ENCODE measurements at places on chromosomes 5 and 9.

- DNase-seq: no peak
Observed at GRCh38 chr5:116862632-116863455, 288.2 kb upstream of the SEMA6A start.

DNA sequence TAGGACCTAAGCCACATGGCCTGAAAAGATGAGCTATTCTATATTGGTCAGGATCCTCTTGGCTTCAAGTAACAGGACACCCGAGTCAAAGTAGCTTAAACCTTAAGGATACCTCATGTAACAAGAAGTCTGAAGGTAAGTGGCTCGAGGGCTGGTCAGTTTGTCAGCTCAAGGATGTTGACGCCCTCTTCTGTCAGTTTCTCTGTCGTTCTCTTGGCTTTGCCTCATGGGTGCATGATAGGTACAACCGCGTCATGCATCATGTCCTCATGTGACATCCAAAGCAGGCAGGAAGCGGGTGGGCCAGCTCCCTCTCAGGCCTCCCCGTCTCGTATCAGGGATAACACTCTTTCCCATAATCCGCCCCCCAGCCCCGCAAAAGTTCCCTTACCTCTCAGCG, 22.1 kb upstream of the TCERG1 start:
- no peak for DNase-seq

- no peak for DNase-seq
Observed at GRCh38 chr9:135038331-135038730, 49.1 kb upstream of the OLFM1 start.

DNA sequence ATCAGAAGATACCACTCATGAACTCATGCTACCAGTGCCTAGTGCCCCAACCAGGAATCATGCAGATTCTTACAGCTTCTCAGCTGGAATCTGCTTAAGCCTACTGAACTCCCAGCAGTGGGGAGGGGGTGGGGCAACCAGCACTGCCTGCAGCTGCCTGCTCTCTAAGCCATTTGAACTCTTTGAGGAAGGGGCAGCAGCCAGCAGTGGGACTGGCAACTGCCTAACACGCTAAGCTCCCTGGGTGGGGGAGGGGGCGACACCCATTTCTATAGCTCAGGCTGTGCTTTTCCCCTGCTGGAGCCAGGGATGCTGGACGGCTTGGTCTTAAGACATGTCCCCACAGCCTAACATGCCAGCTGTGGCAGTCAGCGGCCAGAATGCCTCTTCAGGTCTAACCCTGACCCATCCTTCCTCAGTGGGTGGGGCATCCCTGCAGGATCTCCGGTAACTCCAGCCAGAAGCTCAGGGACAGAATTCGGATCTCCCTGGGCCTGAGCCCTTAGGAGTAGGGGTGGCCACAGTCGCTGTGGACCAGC, 889.7 kb downstream of the CDH9 start:
- DNase-seq: no peak

DNA sequence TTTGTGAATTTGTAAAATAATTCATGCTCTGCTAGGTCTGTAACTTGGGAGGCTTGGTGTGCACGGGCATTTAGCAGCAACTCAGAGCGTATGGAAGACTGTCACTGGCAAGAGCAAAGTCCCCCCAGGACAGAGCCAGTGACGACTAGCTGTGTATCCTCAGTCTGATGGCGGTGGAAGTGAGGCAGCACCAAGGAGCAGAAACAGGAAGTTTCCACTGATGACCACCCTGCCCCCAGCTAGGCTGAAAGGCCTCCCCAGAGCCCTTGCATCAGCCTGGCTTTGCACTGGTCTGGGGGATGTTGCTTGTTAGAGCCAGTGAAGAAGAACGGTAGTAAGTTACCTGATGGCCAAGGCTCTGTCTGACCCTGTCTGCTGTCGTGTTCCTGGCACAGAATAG, 66.8 kb upstream of the ABL1 start:
- no peak for DNase-seq

DNA sequence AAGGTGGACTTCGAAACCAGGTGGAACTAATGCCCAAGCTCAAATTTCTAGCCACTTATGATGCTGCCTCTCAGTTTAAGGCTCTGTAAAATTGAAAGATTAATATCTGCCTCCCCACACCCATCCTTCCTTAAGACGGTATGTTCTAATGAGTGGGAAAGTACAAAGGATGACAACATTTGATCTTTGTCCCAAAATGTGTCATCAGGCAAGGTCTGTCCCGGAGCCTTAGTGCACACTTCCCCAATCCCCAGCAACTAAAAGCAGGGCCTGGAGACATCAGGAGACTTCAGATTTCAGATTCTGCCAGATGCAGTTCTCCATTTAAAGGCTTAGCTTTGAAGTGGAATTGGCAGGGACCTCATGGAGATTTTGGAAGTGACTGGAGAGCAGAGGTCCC, 316.5 kb downstream of the ASTN2 start:
- DNase-seq: no peak

GRCh38 chr9:1462626-1463308, 412.6 kb downstream of the DMRT2 start:
- no peak for DNase-seq

- DNase-seq: no peak
Observed at GRCh38 chr5:55031492-55031891, 7.4 kb downstream of the GZMK start.

- no peak for DNase-seq
Observed at GRCh38 chr5:129217179-129217578, 122.6 kb downstream of the ISOC1 start.

DNA sequence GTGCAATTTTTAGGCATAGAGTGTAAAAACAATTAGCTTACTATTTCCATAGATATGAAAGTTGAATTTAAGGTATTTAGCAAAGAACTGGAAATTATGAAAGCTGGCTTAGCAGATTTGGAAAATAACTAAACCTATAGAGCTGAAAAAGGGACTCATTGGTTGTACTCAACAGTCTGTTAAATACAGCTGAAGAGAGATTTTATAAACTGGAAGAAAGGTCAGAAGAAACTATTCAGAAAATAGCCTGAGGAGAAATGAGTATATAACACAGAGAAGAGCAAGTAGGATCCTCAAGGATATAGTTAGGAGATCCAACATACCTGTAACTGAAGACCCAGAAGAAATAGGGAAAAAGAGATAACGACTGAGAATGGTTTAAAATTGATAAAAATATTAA, 97.6 kb upstream of the SLIT3 start:
- no peak for DNase-seq

GRCh38 chr5:173645890-173646574, 29.6 kb upstream of the BOD1 start:
- DNase-seq: no peak

DNA sequence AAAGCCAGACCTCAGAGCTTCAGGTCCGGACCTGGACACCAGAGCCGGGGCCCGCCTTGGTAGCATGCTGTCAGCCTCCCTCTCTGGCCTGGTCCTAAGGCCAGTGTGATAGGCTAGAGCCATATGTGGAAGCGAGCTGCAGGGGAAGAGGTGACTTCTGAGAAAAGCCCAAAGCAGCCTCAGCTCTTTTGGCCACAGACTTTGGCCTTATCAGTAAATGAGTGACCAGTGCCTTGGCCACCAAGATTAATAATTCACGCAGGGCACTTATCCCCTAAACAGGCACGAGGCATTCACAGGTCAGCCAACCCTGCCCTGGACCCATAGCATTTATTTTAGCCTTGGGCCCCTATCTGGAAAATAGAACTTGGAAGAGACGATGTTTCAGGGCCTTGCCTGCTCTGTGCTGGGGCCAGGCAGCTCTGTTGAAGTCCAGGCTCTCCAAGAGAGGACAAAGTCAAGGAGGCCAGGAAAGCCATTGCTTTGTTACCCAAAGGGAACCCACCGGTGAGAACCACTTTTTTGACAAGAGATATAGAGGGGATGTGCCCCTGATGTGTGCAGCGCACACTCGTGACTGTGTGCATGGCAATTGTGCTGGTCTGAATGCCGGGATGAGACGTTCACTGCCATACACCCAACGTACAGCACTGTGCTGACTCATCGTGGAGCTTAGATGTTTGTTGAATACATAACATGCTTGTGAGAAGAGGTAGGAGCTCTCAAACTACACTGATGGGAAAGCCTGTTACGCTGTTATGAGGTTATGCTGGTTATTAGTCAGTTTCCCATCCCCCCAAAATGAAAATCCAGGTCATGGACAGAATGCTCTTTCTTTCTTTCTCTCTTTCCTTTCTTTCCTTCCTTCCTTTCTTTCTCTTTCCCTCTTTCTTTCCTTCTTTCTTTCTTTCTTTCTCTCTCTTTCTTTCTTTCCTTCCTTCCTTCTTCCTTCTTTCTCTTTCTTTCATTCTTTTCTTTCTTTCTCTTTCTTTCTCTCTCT, 5.0 kb upstream of the SLC34A1 start:
- no peak for DNase-seq

DNA sequence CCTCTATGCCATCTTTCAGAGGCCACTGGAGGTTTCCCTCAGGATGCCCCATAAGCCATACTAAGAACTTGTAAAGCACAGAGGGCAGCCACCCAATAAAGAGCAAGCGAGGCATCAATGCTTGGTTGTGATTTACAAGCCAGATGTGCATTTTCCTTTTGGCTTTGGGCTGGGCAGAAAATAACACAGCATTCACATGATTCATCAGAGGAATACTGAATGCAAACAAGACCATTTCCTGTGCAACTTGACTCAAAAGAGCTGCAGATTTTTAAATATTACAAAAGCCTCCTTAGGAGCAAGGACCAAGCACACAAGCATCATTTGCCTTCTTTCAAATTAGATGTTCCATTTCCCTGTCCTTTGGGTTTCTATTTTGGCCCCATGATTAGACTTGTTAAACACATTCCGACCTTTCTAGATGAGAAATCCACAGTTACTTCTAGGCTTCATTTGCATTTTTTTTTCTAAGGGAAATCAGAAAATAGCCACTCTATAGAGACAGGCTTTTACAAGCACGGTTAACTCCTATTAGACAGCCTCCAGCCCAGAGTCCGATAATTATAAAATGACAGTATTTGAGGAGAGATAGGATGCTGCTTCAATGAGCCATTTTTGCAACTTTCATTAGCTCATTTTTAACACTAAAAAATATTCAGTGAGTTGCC, 207.8 kb downstream of the SEMA5A start:
- no peak for DNase-seq

DNA sequence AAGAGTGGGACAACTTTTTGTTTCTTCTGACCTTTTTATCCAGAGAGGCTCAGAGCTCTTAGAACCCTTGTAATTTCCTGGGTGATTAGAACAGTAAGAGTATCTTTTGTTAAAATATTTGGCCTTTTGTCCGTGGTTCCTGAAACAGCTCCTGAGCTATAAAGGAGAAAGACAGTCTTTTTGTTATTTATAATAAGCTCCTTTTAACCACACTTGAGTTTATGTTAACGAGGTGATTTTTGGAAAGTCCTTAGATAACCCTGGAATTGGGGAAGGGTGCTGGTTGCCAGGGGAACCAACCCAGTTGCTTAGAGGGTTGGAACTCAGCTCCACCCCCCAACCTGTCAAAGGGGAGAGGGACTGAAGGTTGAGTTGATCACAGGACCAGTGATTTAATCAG, 4.8 kb downstream of the ZNF483 start:
- DNase-seq: no peak

DNA sequence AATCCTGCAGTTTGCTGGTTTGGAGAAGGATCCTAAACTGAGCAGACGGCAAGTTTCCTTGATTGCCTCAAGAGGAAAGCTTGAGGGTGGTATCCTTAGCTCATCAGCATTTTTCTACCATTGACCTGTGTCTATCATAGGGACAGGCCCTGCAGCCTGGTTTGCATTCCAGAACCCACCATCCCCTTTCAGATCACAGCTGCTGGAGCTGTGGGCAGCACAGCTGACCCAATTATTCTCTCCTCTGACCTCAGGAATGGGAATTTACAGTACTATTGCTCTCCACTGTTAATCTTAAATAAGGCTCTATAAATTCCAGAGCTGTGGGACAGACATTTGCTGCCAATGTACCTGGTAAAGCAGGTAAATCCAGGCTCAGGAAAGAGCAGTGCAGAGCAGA, 163.0 kb downstream of the SPOCK1 start:
- DNase-seq: no peak

DNA sequence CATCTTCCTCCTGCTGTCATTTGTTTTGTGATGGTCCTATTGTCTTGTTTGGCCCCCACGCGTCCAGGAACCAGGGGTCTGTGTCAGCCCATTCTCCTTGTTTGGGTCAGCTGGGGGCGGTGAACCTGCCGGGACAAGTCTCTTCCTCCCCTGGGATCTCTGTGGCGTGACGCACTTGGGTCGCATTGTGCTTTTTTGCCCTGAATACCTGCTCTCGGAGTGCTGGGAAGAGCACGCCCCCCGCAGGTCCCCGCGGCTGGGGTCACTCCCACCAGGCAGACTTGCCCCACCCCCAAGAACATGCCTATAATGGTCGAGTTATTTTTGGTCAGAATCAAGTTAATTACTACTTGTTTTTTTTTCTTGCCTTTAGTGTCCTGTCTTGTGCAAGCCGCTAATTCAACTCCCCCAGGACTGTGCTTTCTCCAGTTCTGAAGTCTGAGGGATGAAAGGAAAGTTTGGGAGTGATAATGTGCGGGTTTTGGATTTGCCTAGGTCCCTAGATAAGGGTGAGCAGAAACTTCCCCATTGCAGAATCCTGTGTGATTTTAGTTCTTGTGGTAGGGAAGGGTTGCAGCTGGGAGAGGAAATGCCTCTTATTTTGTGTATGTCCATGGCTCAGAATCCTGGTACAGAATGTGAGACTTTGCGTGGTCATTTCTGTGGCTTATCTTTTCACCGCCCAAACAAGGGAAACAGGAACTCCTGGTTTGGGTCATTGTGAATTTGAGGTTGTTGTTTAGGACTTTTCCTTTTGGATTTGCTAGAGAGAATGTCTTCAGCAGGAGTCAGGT, 789 bp downstream of the ACER2 start:
- DNase-seq: no peak

DNA sequence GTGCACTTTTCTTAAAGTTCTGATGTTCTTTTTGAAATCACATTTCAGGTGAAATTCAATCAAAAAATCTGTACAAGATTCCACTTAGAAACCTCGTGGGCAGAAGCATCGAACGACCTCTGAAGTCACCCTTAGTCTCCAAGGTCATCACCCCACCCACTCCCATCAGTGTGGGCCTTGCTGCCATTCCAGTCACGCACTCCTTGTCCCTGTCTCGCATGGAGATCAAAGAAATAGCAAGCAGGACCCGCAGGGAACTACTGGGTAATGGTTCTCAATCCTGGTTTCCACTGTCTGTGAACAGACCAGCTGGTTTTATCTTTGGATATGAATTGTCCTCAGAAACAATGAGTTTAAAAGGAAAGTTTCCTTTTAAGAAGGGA, 8.1 kb upstream of the SLC2A8 start:
- DNase-seq: no peak

- no peak for DNase-seq
Observed at GRCh38 chr5:9544502-9545135, 1.3 kb downstream of the SEMA5A start.

GRCh38 chr5:64925123-64925522, 156.4 kb downstream of the CWC27 start:
- no peak for DNase-seq

DNA sequence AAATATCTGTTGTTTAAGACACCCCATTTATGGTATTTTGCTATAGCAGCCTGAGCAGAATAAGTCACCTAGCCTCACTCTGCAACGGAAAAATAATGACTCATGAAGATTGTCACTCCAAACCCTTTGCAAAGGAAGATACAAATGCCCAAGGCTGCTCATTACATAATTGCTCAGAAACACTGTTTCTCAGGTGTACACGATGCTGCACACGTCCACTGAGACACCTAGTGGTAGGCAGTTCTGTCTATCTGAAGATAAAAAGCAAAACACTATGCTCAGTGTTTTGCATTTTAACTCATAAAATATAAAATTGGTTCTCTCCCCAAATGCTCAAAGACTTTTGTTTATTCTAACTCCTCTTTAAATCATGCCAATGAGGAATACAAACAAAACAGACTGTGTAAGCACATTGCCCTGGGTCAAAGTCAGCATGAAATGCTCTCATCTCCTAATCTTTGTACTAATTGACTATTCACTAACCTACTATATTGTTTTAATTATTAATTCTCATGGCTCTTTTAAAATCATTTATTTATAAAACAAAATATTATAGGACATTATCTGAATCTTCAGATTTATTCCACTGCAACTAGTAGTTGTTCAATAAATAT, 7.7 kb upstream of the TSLP start:
- no peak for DNase-seq
